Iris pigment epithelial cell (primary cell): ENCODE measurements at places on chromosomes 5 and 9.

GRCh38 chr9:92332577-92333281, 7.0 kb downstream of the CENPP start:
- DNase-seq, result peak; percentile 53

DNA sequence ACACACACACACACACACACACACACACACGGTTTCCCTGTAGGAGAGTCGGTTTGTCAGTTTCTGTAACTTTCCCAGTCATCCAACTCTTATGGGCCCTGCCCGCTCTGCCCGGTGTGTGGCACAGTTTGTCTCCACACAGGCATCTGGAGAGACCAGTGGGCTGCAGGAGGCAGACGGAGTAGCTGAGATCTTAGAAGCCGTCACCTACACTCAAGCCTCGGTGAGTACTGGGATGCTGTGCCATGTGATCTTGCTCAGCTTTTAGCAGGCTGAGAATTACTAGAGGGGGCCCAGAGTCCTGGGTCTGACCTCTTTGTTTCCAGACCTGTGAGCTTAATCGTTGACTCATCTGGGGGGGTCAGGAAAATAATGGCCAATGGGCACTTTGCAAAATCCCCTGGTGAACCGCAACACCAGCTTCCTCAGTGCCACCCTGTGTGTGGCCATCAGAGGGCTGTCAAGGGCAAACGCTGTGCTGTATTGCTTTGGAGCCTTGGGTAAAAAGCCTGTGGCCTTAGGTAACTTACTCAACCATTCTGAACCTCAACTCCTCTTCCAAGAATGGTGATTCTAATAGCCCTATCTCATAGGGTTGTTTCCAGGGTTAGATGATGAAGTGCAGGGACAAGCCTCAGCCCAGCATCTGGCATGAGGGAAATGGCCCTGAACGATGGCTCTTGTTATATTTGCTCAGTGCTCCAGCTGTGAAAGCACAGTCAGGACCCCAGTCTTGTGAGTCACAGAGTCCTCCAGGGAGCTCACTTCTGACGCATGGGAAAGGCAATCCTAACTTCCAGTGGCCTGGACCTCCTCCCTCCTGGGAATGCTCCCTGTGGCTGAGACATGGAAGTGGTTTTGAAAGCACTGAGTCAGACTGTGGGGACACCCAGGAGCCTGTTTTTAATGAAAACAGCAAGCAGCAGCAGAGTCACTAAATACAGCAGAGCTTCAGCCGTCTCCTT, 45.6 kb downstream of the COL15A1 start:
- DNase-seq, result peak; percentile 94

DNA sequence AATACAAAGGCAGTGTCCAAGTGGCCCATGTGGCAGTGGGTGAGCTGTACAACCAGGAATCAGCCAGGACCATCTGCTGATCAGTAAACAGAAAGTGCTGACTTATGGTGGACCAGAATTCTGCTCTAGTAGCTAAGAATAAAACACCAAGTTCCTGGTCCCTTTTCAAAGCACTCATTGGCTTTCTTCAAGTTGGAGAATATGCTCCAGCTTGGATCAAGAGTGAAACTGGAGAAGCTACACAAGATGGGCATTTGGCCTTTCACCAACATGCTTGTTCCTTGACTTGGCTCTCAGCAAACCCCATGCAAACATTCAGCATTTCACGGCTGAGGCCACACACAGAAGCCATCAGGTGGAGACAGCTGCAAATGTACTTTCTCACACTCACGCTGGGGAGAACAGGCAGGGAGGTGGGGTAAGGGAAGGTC, 32.1 kb downstream of the MARCHF3 start:
- peak; percentile 40 for DNase-seq

DNA sequence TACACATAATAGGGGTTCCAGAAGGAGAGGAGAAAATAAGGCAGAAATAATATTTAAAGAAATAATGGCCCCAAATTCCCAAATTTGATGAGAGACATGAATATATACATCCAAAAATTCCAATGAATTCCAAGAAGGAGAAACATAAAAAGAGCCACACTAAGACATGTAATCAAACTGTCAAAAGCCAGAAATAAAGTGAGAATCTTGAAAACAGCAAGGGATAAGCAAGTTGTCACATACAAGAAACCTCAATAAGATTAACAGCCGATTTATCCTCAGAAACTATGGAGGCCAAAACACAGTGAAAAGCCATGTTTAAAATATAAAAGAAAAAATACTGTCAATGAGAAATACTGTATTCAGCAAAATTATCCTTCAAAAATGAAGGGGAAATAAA, 14.5 kb downstream of the CATSPER3 start:
- DNase-seq, result peak; percentile 5

DNA sequence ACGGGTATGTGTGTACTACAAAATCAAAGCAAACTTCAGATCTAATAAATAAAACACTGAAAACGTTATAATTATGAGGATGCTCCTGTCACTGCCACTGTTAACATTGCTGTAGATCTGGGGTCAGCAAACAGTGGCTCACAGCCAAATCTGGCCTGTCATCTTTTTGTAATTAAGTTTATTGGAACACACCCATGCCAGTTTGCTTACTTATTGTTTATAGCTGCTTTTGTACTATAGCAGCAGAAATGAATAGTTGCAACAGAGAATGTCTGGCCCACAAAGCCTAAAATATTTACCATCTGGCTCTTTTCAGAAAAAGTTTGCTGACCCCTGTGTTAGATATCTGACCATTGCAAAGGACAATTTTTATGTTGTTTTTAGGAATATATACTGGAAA, 32.1 kb downstream of the PRRC1 start:
- DNase-seq, result no peak

DNA sequence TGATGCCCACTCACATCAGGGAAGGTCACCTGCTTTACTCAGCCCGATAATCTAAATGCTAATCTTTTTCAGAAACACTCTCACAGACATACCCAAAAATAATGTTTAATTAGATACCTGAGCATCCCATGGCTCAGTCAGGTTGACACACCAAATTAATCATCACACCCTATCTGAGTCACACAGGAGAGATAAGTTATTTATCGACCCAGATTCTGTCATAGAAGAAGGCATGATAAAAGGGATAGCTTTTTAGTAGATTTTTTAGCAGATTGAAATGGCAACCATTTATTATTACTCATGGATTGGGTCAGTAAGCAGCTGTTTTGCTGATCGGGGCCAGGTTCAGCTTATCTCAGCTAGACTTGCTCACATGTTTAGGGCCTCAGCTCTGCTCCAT, 97.8 kb upstream of the TYRP1 start:
- DNase-seq, result no peak

- no peak for DNase-seq
These were observed 58.6 kb upstream of the MEF2C start for GRCh38 chr5:88941581-88941980.

DNA sequence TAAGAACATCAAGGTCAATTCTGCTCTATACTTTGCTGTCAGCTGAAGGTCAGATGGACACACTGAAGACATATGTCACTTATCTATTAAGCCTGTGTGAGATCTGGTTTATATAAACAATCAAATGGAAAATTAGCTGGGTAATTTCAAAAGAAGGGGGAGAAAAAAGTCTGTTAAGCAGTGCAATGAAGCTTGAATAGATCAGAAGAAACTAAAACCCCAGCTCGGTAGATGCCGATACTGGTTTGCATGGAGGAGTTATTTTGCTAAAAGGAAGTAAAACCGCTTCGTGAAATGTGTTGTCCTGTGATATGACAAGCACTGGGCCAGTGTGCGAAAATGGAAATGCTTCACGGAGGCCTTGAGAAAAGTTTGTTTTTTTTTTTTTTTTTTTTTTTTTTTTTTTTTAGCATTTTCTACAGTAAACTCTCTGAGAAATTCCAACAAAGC, 148.8 kb downstream of the MEF2C start:
- DNase-seq, result no peak

- DNase-seq, result no peak
These were observed 161.4 kb upstream of the CCNH start for GRCh38 chr5:87574106-87574505.

DNA sequence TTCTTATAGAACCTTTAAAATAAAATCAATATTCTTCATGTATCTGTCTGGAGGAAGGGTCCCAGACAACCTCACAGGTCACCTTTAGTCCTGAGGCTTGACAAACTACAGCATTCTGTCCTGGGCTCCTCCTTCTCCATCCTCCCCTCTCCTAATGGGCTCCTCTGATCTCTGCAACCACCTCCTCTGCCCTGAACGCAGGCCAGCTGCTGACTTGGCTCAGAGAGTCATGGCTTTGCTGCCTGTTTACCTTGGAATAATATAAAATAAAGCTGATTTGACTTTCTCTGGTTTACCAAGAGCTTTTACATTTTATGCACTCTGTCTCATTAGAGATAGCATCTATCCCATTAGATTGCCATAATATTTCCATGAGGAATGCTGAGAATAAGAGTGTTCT, 159.4 kb downstream of the SEMA6A start:
- no peak for DNase-seq

DNA sequence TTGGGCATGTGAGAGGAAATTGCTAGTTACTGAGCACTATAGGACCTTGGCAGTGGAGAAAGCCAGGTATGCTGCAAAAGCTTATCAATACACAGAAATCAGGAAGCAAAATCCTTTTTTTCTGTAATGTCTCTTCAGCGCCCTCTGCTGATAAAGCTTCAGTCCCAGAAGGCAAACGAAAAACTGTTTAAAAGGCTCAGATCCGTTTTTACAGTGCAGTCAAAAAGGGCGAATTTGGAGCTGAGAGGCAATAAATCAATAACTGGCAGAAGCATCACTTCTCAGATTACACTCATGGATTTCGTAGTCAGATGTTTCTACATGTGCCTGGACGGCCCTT, 1.1 kb upstream of the MAN2A1 start:
- no peak for DNase-seq

DNA sequence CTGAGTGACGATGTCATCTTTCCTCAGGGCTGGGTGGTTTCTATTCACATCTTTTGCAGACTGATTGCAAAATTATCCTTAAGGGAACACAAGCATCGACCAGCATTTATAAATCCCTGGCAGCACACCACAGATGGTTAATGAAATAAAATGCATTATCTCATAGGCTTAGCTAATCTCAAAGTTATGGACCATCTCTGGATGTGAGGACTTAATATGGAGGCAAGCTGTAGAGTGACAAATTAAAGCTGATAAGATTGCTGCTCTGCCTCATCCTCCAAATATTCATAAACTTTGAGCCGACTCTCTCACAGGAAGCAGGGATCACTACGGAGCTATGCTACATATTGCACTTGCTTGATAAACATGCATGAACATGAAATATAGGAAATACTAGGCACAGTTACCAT, 663.2 kb upstream of the RGMB start:
- DNase-seq, result peak; percentile 95

- DNase-seq, result peak; percentile 17
These were observed 12.4 kb downstream of the KCNV2 start for GRCh38 chr9:2729721-2730120.

DNA sequence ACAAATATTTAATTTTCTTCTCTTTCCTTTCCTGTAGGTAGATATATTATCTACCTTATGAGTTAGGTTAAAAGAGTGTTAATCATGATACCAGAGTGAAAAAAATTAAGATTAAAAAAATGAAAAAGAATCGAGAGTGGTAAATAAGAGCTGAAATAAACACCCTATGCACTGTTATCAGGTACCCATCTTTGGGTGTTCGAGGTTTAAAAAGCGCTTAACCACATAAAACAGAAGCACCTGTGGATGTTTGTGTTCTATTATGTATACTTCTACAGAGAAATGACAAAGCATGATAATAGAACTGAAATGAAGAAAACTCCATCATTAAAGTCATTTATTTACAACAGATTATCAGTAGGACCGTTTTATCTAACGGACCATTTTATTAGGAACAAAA, 25.7 kb upstream of the GCNT4 start:
- DNase-seq, result no peak

DNA sequence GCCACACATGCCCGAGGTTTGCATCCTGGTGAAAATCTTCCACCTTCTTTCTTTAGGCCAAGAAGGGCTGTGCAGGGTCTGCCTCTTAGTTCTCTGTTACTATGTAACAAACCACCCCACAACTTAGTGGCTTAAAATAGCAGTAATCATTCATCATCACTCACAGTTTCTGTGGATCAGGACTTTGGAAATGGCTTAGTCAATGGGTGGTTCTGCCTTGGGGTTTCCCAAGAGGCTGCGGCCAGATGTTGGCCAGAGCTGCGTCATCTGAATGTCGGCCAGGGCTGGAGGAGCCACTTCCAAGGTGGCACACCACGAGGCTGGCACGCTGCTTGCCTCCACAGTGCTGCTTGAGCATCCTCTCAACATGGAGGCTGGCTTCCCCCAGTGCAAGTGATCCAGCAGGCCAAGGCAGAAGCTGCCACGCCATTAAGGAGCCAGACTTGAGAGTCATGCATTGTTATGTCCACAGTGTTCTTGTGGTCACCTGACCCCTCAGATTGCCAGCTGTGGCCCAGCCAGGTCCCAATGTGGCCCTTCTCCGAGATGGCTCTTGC, 135.2 kb downstream of the RXRA start:
- no peak for DNase-seq

DNA sequence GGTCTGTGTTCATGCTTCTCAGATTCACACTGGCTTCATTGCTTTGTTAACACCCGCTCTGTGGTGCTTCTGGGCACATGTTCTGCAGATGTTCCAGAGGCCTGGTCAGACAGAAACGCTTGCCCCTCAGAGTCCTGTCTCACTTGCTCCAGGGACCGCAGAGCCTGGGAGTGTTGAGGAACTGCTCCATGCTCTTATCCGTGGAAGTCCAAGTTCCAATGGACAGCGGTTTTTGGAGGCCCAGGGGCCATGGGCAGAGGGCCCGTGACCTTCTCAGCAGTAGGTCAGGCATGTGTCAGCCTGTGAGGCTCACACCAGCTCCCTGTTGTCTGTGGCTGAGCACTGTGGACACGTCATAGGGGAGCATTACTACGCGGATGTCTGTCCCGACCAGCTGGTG, 364.7 kb upstream of the IRX1 start:
- no peak for DNase-seq

GRCh38 chr5:110618941-110619340, 107.5 kb downstream of the TMEM232 start:
- DNase-seq, result no peak

- peak; percentile 40 for DNase-seq
These were observed 11.7 kb downstream of the MED7 start for GRCh38 chr5:157130925-157131324.

GRCh38 chr5:106254784-106255183, 1416.0 kb downstream of the EFNA5 start:
- DNase-seq, result no peak

GRCh38 chr5:149852641-149853330, 91.8 kb downstream of the PDE6A start:
- DNase-seq, result peak; percentile 82

DNA sequence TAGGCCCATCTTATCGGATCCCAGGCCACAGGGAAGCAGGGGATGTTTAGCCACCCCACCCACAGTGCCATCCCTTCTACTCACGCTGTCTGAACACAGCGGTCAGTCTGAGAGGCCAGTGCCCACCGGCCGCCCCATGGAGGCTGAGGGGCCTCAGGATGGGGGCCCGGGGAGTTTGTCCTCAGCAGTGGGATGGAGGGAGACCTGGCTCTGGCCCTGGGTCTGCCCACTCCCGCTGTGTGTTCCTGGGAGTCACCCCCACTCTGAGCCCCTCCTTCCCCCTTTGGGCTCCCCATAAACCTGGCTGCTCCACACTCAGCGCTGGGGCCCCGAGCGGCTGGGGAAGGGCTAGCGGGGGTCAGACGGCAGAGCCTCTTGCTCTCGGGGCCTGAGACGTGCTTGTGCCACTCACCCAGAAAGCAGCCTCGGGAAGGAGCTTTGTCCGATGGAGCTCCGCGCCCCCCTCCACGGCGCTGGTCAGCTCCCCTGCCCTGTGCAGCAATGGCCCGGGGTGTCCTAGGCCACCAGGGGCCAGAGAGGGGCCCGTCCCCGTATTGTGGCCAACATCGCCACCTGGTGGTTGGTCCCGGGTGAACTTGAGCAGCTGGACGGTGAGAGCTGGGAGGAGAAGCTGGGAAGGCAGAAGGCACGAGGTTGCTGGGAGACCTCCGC, 10.9 kb upstream of the LAMC3 start:
- DNase-seq, result peak; percentile 42
